ENCODE measurements at places on chromosomes 13 and 19.

GRCh38 chr13:46354156-46355087, 32.6 kb downstream of the RUBCNL start:
- no peak for DNase-seq

DNA sequence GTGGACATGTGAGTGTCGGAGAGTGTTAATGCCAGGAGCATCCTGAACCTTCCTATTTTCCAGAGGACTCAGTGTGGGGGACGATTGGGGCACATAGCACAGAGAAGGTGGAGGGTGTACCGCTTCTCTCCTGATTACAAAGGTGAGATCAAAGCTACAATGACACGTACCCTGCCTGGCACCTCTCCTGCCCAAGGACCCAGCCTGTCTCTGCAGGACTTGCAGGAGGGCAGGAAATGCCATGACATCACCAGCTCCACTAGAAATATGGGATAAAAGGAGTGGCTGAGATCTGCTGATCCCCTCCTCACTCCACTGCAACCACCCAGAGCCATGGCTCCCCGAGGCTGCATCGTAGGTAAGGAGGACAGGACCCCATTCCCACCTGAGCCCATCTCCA, at the start of gene IGFL1:
Gene IGFL1, plus strand, starts transcription at position 301 of the 400 bp plus-strand sequence. Its CDS starts 33 bp downstream, at position 334.
- DNase-seq, result no peak

DNA sequence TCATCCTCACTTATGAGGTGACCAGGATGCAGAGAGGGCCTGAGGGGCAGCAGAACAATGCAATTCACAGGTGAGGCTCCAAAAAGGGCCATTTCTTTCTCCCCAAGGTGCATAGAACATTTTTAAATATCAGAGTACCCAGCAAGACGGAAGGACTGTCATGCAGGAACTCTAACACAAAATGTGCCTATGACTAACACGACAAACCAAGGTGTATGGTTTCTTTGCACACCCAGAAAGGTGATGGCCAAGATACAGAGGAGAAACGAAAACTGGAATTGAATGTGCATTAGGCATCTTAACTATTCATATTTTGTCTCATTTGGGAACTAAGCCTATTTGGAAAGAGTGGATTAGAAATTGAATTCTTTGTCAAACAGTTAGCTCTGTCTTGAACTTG, 29.9 kb downstream of the SHISA2 start:
- DNase-seq, result no peak

DNA sequence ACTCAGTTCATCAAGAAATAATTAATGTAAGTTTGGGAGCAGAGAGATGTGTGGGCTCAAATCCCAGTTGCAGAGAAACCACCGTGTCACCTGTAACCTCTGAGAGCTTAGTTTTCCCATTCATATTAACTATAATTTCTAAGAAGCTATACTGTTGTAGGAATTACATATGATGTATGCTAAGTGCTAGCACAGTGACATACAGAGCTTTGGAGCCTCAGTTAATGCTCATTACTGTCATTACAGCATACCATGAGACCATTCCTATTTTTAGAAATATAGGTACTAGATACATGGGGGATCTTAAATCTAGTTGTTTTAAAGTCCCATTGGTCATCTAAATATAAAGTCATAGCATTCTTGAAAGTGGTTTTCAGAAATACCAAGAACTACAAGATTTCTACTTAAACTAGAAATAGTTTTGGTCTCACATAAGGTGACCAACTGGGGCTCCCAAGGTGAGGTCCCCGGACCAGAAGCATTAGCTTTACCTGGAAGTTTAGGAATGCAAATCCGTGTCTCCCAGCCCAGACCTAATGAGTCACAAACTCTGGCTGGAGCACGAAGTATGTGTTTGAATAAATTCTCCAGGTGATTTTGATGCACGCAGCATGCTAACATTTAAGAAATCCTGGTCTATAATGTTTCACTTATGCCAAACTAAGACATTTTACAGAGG, 144.6 kb downstream of the LACC1 start:
- no peak for DNase-seq

DNA sequence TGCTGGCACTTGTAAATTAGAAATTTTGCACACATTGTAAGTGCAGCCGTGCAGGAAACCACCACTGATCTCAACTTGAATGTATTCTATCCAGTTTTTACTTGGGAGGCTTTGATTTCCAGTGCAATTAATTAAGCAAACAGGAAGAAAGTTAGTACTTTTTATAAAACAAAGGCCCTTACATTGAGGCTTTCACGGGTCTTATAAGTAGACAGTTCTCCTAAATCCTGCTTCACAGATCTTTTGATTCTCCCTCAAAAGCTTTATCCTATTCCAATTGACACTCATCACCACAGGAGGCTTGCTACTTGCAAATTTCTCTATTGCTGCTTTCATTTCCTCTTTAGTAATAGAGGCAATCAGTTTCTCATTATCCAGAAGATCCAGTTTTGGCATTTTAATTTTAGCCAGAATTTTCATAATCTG, 90.1 kb downstream of the ERCC5 start:
- DNase-seq, result no peak

Measured in gastrocnemius medialis (tissue), 4 donors.